ENCODE measurements at places on chromosomes 6 and 20.

- DNase-seq, result no peak
Observed at GRCh38 chr6:71194724-71195123, 93.9 kb upstream of the OGFRL1 start.

GRCh38 chr6:147381712-147382111, 126.8 kb upstream of the SAMD5 start:
- no peak for DNase-seq

DNA sequence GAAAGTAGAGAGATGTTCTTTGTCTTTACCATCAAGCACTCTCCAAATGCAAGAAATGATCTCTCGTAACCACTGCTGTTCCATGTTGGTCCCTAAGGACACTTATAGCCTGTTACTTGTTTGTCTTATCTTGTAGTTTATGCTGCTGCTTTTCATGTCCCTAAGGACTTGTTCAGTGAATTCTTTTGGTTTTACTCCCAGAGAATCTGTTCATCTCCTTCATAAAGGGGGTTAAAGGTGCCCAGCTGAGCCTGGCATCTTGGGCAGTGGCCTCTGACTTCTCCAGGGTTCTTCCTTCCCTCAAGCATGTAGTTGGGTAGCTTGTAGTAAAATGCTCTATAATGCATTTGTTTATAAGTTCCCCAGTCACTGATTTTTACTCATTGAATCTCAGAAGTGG, 864 bp upstream of the PKIG start:
- no peak for DNase-seq

DNA sequence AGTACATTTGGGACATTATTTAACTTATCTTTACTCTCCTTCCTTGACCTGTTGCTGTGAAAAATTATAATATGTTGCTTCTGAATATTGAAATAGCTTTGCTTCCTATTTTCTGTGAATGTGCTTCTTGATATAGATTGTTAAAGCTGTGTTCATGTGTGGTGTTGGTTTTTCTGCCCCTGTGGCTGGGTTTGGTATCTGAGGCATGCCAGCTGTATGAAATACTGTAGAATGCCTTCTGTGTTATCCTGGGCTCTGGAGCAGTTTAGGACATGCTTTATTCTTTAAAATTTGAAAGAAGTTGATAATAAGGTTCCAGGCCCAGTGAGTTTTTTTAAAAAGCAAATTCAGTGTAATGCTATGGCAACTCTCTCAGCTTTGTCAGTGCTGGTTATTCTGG, 71.7 kb downstream of the HIVEP1 start:
- DNase-seq, result no peak

DNA sequence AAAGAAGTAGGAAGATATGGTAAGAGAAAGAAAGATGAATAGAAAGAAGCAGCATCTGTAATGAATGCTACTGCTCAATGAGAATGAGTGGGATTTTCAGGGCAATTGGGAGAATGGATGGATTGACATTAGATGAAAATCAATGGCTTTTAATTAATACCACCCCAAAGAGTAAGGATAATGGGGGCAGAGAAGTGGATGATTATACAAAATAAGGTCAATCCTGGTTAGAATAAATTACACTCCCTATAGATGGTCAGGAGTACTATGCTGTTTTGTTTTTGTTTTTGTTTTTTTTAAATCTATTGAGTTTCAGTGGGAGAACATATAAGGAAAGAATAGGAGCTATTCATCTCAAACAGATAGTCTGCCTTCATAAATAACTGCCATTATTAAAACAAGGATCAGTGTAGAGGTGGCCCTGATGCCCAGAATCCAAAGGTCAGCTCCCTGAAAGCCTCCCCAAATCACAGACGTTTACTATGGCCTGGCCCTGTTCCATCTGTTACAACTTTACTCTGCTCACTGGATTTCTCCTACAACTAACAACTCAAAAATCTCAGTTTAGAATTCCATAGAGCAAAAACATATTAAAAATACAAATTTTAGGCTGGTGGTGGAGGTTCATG, 535.4 kb upstream of the NRSN1 start:
- DNase-seq, result no peak

DNA sequence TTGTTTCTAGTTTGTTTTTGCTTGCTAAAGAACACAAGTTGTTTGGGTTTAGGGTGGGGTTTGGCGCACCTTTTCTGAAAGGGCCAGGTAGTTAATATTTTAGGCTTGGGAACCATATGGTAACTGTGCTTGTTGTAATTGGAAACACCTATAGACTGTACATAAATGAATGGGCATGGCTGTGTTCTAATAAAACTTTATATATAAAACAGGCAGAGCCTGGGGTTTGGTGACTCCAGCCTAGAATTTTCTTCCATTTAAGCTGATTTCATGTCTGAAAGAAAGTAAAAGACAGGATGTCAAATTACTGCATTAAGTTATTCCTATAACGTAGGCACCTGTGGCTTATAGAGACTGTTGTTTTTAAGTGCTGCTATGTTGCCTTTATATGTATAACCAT, 36.1 kb upstream of the MAPK13 start:
- no peak for DNase-seq

- DNase-seq, result no peak
Observed at GRCh38 chr20:49315580-49315979, 37.7 kb upstream of the ZNFX1 start.

DNA sequence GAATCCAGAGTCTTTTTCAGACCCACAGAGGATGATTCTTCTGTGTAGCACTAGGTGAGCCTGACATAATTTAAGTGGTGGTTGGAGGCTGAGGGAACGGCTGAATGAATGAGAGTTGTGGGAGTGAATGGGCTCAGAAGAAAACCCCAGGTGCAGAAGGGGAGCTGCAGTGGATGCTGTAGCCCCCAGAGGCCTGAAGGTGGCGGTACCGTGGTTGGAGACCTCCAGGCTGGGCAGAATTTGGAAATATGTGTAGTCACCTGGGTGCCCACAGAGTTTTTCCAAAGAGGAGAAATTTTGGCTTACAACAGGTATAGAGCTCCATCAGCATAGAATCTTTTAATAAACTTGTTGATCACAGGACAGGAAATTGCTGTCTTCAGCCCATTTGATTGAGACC, 6.5 kb upstream of the RAET1G start:
- no peak for DNase-seq

DNA sequence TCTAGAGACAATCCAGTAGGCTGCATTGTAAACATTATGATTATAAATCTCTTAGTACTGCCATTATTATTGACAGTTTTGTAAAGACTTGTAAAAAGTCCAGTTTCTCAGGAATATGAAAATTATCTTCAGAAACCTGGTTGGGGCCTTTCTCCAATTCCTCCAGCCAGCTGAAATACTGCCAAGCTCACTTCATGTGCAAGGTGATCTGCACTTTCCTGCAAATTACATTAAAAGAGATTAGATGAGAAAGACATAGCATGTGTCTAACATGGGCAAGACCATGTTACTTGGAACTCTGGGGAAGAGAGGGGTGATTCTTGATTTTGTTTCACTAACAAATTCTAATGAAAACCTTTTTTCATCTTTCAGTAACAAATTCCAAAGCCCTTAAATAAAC, 24.0 kb downstream of the PGM3 start:
- DNase-seq, result no peak

- no peak for DNase-seq
Observed at GRCh38 chr20:57159945-57160610, 106.4 kb downstream of the BMP7 start.

DNA sequence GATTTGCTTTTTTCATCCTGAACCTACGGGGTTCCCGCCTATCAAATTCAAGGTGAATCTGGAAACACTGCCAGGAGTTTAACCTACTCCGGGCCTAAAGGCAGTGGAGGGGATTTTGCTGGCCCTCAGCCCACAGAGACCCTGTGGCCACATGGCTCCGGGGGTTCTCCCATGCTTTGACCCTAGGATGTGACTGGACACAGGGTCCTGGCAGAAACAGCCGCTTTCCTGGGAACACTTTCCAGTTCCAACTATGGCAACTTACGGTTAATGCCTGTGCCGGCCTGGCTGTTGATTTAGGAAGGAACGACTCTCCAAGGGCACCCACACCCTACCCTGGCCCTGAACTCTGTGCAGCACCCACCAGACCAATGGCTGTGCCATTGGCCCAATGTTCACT, 141.7 kb upstream of the RPS6KA2 start:
- peak; percentile 51 for DNase-seq

DNA sequence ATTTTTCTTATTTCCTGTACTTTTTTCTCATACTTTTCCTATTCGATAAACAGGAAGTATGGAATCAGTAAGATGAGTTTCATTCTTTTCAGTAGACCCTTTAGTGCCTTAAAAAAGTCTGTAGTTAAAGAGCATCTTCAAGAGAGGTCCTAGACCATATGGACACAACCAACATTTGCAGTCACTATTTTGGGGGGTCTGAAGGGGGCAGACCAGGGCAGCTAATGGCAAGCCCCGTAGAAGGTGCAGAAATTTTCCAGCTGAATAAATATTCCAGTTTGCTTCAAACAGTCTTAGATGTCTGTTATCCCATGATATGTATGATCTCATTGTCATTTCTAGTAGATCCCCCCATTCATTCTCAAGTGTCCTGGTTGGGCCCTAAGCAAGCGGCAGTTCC, 52.8 kb downstream of the MAP3K5 start:
- no peak for DNase-seq

DNA sequence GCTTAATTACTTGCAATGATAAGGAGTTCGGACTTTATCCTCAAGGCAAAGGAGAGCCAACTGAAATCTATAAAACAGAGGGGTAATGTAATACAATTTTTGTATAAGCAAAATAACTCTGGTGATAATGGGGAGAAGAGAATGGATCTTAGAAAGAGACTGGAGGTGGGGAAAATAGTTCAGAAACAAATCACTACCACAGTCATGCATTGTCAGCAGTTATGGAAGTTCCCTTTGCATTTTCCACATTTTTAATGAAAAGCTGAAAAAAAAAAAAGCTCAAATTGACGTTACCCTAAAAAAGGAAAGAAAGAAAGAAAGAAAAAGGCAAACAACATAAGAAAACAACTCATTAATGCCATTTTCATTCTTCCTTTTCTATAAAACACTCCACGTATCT, 337.6 kb upstream of the HSF2 start:
- no peak for DNase-seq

GRCh38 chr6:137160763-137161162, 12.7 kb downstream of the IL22RA2 start:
- DNase-seq, result no peak

GRCh38 chr20:45085289-45085688, 15.6 kb downstream of the KCNS1 start:
- DNase-seq, result no peak

DNA sequence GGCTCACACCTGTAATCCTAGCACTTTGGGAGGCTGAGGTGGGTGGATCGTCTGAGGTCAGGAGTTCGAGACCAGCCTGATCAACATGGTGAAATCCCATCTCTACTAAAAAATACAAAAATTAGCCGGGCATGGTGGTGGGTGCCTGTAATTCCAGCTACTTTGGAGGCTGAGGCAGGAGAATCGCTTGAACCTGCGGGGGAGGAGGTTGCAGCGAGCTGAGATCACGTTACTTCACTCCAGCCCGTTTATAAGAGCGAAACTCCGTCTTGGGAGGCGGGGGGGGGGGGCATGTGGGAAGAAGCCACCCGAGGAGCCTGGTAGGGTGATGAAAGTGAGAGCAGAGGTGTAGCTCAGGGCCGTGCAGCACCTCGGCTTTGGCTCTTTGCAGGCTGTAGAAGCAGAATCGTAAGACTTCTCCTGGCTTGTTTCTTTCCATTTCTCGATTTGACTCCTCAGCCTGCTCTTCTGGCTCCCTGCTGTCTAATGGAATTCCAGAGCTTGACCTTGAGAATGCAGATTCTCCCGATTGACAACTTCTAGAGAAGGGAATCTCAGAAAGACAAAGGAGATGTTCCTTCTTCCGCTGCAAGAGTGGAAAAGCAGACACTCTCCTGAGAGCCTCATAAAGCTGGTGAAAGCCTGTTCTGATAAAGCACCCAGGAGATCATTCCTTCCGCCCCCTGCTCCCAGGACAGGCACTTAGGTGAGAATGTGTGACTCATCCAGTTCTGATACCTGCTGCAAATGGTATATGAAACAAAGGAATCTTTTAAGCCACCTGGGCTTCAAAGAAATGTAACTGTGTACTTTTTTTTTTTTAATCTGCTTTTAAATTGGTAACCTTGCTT, 26.0 kb upstream of the PPP1R16B start:
- no peak for DNase-seq

GRCh38 chr20:56554869-56555268, 21.8 kb downstream of the FAM209B start:
- no peak for DNase-seq

GRCh38 chr20:7333841-7334240, 566.4 kb downstream of the BMP2 start:
- no peak for DNase-seq

GRCh38 chr6:139291813-139292619, at the start of gene TXLNB:
Gene TXLNB, minus strand, starts transcription at chr6:139291998. Its CDS starts 3,099 bp downstream, at chr6:139288899.
- DNase-seq, result peak; percentile 84

- no peak for DNase-seq
Observed at GRCh38 chr20:17498641-17499040, 32.5 kb downstream of the BFSP1 start.

- no peak for DNase-seq
Observed at GRCh38 chr6:69819138-69819537, 22.3 kb upstream of the LMBRD1 start.

DNA sequence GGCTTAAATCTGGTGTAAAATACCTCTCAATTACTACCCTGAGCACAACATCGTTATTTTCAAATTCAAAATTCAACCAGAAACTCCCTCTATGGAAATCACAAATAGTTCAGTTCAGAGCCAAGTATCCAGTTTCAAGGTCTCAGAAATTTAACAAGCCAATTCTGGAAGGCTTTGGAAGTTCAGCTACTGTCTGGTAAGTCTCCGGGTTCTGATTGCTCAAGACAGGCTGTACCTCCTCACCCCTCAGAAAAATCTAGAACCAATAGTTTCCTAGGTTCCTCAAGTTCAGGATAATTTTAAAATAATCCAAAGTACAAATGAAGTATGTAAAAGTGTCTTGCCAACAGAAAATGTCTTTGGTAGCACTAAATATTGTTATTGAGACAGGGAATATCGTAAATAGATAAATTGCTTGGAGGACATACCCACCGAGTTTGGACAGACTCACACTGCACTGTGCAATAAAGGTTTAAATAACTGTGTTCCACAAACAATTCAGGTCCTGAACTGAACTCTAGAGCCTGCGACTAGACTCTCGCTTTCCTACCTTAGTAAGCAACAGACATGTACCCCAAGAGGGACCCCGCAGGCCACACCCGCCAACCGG, 729 bp downstream of the ATG5 start:
- no peak for DNase-seq

DNA sequence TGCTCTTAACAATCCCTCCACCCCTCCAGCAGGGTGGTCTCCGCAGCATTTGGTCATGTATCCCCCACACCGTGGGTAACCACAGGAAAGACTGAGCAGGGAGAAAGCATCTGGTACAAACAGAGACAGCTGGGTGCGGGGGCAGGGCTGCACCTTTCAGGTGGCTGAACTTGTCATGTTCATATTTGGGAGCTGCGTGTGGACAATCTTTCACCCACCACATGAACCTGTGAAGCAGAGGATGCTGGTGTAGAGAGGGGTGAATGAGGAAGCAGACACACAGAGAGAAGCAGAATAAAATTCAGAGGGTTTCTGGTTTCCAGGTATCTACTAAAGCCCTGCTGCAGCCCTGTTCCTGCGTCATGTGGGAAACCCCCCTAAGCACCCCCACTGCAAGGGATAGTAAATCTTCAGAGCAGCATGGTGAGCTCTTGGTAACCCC, 8.9 kb downstream of the GFOD1 start:
- DNase-seq, result no peak

- peak; percentile 60 for DNase-seq
Observed at GRCh38 chr6:33993653-33994471, 152.0 kb downstream of the GRM4 start.
